ENCODE measurements at places on chromosomes 12 and 14. TPM values are rescaled to one million over a fixed set of nuclear protein-coding genes. Genes with fewer than 3 reads are reported as not detected.

DNA sequence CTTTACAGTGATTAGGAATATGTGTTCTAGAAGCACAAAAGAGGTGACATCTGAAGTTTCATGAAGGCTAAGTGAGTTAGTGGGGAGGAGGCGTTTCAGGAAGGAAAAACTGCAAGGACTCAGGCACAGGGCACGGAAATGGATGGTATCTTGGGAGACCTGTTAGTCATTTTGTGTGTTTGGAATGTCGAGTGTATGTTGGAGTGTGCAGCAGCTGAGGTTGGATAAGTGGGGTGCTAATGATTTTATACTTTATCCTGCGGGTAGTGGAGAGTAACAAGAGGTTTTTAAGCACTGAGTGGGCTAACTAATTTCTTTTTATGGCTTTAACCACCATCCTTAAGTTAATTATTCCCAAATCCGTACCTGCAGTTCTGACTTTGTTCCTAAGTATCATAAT, 571.5 kb upstream of the FBXO33 start:
- no peak overlapping the region for H3K27ac ChIP-seq
- DNase-seq: no peak
- H3K4me3 ChIP-seq: no peak overlapping the region
- no peaks in the 10 kb centered on the region for H3K36me3 ChIP-seq

GRCh38 chr14:23621204-23621931, 14.8 kb upstream of the DHRS2 start:
- H3K4me3 ChIP-seq: no peak overlapping the region
- peaks cover 52% of the 10 kb centered on the region for H3K27me3 ChIP-seq
- H3K27ac ChIP-seq: no peak overlapping the region
- DNase-seq: no peak

- peak overlapping the region; percentile 58 for H3K4me3 ChIP-seq
- no peaks in the 10 kb centered on the region for H3K27me3 ChIP-seq
- peaks cover 80% of the 10 kb centered on the region for H3K4me1 ChIP-seq
- peak overlapping the region; percentile 93 for H3K27ac ChIP-seq
Observed at GRCh38 chr12:15706010-15706676, 83.0 kb downstream of the EPS8 start.

DNA sequence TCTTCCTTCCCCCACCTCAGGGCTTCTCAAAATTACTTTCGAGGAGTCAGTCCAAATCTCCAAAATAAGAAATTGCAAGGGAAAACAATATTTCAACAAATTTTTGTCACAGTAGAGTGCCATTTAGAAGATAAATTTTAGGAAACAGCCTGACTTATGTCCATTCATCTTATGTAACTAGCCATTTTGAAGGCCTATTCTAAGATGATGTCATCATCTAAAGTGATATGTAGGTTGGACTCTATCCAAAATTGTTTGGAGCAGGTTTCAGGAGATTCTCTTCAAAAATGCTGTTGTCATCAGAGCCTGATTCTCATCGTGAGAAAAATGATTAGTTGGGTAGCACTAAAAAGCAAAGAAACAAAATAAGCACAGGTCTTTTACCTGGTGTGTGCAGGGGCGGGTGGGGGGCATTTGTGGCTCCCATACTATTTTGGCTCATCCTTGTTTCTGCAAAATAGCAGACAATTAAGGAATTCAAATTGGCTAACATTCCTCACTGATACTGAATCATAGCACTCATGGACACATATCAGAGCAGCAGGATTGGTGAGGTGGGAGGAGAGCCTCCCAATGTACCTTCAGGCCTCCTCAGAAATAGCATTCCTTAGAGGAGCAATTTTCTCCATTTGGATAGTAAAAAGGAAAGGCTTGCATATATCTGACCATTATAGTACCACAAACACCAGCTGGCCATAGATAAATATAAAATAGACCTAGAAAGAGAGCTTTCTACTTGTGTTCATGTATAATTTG, 360.9 kb upstream of the NAV3 start:
- H3K4me1 ChIP-seq: no peaks in the 10 kb centered on the region
- no peak overlapping the region for H3K27ac ChIP-seq
- H3K4me3 ChIP-seq: no peak overlapping the region
- no peaks in the 10 kb centered on the region for H3K36me3 ChIP-seq
- no peak for DNase-seq
- H3K27me3 ChIP-seq: no peaks in the 10 kb centered on the region

GRCh38 chr12:42924482-42924881, 334.9 kb upstream of the PRICKLE1 start:
- no peak overlapping the region for H3K4me3 ChIP-seq
- H3K4me1 ChIP-seq: peaks cover 17% of the 10 kb centered on the region
- DNase-seq: no peak
- H3K27me3 ChIP-seq: no peaks in the 10 kb centered on the region

Gene SALL2
- 3.5 TPM for total RNA-seq

Gene MAP1LC3B2
- total RNA-seq: 0.91 TPM

DNA sequence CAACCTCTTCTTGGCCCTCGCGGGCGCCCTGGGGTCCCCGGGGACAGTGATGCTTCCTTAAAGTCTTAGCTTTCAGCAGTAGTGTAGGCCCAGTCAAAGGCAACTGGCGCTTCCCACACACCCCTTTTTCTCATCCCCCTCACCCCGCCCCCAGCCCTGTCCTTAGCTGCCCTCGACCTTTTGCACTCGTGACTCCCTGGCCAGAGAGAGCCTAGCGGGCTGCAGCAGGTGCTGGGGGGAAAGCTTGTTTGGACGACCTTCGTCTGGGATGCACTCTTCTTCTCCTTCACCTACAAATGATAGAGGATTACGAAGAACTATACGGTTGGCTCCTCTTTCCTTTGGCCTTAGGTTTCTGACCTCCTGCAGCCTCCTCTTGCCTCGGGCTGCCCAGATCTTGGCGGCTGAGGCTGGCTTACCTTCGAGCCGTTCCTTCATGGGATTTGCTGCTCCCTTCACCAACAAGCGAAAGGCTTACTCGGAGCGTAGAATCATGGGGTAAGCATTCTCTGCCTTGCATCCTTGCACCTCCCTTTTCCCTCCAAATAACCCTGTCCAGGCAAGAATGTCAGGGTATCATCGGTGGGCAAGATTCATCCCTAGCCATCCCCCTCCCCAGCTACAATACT, 815 bp downstream of the COQ10A start:
- no peaks in the 10 kb centered on the region for H3K27me3 ChIP-seq
- DNase-seq: no peak
- peaks cover 8% of the 10 kb centered on the region for H3K4me1 ChIP-seq
- H3K27ac ChIP-seq: no peak overlapping the region

Gene TROAP
- total RNA-seq: 38.5 TPM

GRCh38 chr12:20624718-20625117, 70.4 kb upstream of the SLCO1C1 start:
- H3K27me3 ChIP-seq: no peaks in the 10 kb centered on the region
- H3K36me3 ChIP-seq: no peaks in the 10 kb centered on the region
- DNase-seq: peak; percentile 4
- peaks cover 8% of the 10 kb centered on the region for H3K4me1 ChIP-seq
- H3K27ac ChIP-seq: no peak overlapping the region
- H3K4me3 ChIP-seq: no peak overlapping the region

DNA sequence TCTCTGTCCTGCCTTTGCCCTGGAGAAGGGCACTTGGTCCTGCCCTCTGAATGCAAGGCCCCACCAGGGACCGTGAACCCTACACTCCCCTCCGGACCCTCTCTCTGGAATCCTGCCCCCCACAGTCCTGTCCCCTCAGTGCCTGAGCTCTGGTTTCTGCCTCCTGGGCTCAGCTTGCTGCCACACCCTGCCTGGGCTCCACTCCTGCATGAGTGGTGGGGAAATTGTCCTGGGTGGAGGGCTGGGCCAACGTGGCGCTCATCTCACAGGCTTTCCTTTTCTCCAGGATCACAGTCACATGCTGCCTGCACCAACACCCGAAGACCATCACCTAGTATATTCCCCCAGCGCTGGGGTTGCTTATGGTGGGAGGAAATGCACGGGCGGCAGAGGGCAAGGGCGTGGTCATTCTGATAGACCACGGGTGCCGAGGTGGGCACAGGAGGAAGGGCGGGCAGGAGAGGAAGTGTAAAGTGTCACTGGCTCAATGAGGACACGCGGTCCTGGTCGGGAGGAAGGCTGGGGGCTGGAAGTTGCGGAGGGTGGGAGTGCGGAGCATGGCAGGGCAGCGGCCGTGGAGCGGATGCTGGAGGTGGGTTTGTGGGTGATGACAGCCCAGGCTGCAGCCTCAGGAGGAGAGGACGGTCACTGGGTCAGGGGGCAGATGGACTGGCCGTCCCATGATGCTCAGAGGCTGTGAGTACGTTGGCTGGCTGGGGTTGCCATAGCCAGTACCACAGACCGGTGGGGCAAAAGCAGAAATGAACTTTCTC, 99.5 kb downstream of the KIF26A start:
- no peak overlapping the region for H3K4me3 ChIP-seq
- H3K4me1 ChIP-seq: no peaks in the 10 kb centered on the region
- DNase-seq: no peak
- H3K36me3 ChIP-seq: no peaks in the 10 kb centered on the region
